Stimulated activated CD4-positive, alpha-beta T cell treated with anti-CD3 and anti-CD28 coated beads, Interleukin-1b, Interleukin-23, amount 100 ng/mL, for 48 hours (primary cell): ENCODE measurements at places on chromosomes 16 and 17.

GRCh38 chr17:28118362-28118761 lies 75.9 kb downstream of the NLK start:
- DNase-seq: no peak

DNA sequence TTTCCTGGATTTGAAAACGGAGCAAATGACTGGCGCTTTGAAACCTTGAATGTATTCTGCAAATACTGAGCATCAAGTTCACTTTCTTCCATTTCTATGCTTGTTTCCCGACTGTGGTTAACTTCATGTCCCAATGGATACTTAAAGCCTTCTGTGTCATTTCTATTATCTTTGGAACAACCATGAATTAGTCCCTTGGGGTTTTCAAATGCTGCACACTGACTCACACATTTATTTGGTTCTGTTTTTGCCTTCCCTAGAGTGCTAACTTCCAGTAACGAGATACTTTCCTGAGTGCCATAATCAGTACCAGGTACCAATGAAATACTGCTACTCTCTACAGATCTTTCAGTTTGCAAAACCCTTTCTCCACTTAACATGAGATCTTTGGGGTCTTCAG lies 32.3 kb downstream of the BRCA1 start:
- no peak for DNase-seq

GRCh38 chr17:46027048-46027975 lies 28.3 kb downstream of the STH start:
- no peak for DNase-seq

- DNase-seq: no peak
Measured at GRCh38 chr17:74816905-74817620, 40.9 kb upstream of the NAT9 start.

DNA sequence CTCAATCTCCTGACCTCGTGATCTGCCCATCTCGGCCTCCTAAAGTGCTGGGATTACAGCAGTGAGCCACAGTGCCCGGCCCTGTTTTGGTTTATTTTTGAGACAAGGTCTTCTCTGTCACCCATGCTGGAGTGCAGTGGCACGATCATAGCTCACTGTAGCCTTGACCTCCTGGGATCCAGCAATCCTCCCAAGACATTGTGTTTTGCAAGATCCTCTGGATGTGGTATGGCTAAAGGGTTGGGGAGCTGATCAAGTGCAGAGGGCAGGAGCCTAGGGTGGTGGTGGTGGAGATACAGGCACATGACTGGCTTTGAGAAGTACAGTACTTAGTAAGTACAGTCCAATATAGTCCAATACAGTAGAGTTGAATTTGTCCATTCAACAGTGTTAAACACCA lies 16.6 kb upstream of the TNS4 start:
- DNase-seq: no peak
